ENCODE measurements at places on chromosomes 3 and 15.

DNA sequence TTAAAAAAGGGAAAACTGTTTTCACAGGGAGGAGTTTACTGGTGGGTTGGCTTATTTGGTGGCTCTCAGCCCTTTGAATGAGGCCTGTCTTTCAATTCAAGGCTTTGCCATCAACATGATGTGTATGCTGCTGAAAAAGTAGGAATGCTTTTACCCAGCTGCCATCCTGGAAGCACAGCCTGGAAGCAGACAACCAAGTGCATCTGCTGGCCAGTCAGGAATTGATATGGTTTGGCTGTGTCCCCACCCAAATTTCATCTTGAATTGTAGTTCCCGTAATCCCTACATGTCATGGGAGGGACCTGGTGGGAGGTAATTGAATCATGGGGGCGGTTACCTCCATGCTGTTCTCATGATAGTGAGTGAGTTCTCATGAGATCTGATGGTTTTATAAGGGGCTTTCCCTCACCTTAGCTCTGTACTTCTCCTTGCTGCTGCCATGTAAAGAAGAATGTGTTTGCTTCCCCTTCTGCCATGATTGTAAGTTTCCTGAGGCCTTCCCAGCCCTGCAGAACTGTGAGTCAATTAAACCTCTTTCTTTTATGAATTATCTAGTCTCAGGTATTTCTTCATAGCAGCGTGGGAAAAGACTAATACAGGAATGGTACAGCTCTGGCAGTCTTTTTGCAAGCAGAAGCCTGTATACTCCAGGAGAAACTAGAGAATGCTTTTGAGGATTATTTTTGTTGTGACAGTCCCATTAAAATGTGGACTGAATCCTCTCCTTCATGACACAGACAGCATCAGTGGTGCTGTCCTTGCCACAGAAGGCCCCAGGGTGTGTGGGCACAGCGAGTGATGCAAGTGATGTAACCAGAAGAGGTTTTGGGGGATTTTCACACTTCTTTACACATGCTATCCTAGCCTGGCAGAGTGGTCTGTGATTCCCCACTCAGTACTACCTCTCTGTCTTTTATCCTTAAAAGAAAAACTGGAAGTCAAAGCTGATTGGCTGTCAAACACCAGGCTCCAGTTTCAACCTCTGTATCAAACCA lies 20.0 kb downstream of the PLCL2 start:
- no peak for DNase-seq

DNA sequence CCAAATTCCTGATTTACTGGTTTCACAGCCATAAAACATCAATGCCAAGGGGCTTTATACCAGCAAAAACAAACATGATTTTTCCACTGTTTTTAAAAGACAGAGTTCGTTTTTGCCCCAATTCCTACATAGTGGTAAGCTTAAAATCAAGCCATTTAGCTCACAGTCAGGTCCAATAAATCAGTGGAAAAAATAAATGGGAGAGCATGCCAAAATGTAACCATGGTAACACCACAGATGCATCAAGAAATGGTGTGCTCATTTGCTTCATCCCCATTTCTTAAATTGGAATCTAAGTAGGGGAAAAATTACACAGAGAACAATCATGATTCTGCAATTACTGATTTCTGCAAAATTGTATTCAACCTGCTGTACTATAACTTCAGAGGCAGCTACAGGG lies 418.8 kb downstream of the MAGI1 start:
- no peak for DNase-seq

- DNase-seq: no peak
Measured at GRCh38 chr3:14698601-14699244, 23.8 kb downstream of the C3orf20 start.

- no peak for DNase-seq
Measured at GRCh38 chr3:23761440-23761896, 44.3 kb upstream of the UBE2E1 start.

DNA sequence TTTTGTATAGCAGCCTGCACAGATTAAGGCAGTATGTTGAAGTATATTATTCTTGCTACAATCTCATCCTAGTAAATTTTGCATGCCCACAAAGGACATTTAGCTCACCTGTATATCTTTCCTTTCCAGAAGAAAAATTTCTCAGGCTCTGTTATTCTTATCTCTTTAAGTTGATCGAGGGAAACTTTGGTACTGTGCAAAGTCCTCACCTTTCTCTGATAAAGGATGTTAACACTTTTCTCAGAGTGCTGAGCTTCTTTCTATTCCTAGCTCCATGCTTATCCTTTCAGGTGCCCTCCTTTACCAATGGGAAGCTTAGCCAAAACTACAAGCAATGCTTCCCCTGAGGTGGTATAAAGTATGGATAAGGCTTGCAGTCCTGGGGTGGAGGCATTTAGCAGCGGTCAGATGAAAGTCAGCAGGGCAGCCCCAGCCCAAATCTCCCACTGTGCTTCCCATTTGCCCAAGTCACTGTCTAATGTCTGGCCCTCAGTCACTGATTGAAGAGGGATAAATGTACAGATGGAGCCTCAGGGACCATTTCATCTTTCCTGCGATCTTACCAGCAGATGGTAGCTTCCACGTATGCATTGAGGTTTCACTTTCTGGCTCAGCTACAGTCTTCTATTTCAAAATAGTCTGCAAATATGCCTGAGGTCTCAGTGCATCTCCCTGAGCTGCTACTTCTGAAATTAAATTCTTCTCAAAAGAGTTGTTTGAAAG lies 127.8 kb upstream of the P2RY1 start:
- no peak for DNase-seq

DNA sequence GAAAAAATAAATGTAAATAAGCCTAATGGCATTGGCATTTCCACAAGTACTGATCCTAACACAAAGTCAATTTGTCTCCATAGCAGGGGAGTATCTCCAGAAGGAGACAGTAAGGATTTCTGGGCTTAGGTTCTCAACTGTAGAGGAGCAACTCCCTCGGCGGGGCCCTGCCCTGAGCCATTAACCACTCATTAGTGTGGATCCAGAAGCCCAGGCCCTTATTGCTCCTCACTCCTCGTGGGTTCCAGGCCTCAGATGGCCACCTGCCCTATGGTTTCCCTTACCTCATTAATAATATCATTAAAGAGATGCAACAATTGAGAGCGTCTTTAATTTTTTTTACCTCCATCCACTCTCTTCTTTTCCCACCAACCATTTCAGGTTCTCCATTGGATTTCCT lies 85.3 kb upstream of the CLDN18 start:
- DNase-seq: no peak

DNA sequence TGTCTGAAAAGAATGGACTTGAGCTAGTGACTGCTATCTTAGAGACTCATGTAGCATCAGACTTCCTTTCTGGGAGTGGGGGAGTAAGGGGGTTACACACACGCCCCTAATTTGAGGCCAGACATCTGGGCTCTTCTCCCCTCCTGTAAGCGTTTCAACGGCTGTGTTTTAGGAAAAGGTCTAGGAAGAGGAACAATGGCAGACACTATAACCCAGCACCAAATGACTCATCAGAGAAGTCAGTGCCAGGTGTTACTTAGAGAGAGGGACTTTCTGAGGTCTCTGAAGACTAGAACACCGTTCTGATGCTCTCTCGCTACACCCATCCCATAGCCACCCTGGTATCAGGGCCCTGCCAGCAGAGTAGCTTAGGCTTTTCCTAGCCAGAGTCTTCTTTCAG lies 65.5 kb downstream of the SSUH2 start:
- DNase-seq: peak; percentile 54

DNA sequence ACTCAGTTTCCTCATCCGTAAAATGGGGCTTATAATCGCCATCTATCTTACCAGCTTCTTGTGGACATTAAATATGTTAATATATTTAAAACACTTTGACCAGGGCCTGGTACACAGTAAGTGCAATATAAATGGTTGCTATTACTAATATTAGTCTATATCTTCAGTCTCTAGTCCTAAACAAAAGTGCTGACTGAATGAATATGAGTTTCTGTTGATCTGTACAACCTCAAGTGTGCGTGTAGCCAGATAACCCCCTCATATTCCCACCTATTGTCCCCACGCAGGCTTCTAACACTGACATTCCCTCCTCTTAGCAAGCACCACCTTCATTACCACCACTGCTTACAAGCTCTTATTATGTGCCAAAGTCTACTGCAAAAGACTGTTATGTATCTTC lies 27.6 kb upstream of the LMCD1 start:
- no peak for DNase-seq

GRCh38 chr15:63061975-63062374 lies 19.4 kb downstream of the TPM1 start:
- no peak for DNase-seq

GRCh38 chr3:25397150-25397549 lies 30.9 kb upstream of the RARB start:
- DNase-seq: no peak

GRCh38 chr3:189458528-189458927 lies 172.7 kb upstream of the TP63 start:
- DNase-seq: no peak

GRCh38 chr15:50758712-50759205 lies 6.7 kb downstream of the SPPL2A start:
- DNase-seq: no peak

DNA sequence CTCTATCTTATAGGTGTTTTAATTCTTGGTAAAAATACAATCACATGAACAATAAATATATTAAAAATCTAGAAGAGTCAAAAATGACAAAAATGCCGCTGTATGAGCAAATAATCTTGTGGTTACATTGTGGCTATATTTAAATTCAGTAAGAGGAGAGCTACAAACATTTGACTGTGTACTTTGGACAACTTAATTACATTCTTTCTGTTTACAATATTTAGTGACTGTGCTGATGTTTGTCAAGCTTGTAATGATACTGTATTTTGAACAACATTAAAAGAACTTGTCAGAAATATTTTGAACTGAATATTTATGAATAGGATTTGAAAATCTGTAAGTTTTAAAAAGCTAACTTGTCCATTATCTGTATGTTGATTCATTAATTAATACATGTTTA lies 598.3 kb downstream of the SI start:
- DNase-seq: no peak

GRCh38 chr15:61186905-61187741 lies 42.0 kb downstream of the RORA start:
- no peak for DNase-seq

- no peak for DNase-seq
Measured at GRCh38 chr3:10074666-10075065, 33.4 kb downstream of the FANCD2OS start.

DNA sequence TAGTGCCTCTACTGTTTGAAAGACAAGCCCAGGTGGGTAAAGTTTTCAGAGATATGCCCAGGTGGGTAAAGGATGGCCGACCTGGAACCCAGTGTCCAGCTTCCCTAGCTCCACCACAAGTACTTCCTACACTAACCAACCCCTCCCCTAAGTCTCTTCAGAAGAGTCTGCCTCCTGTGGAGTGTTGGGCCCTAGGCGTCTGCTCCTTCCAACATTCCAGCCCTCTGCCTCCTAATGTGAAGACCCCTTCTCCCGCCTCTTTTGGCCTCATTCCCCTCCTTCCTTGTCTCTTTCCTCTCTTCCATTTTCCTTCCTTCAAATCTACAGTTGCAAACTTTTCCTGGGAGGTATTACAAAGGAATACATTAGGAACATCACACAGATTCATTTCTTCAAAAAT lies 38.6 kb downstream of the CNTN3 start:
- no peak for DNase-seq
